ENCODE measurements at places on chromosomes 2 and 18. TPM values are rescaled to one million over a fixed set of nuclear protein-coding genes. Genes with fewer than 3 reads are reported as not detected.

GRCh38 chr2:205482399-205483081 lies 199.8 kb upstream of the NRP2 start:
- H3K27me3 ChIP-seq = no peaks in the 10 kb centered on the region
- no peaks in the 10 kb centered on the region for H3K36me3 ChIP-seq
- H3K27ac ChIP-seq = peak overlapping the region; percentile 21
- no peak overlapping the region for H3K4me3 ChIP-seq
- DNase-seq = peak; percentile 52

The MTIF2 gene
- total RNA-seq = 29.8 TPM

The COQ10B gene
- total RNA-seq = 17.0 TPM

- H3K4me1 ChIP-seq = no peaks in the 10 kb centered on the region
- no peak overlapping the region for H3K4me3 ChIP-seq
- no peaks in the 10 kb centered on the region for H3K36me3 ChIP-seq
- H3K27ac ChIP-seq = no peak overlapping the region
Observed at GRCh38 chr2:18422432-18423165, 137.9 kb downstream of the RDH14 start.

- H3K27ac ChIP-seq = no peak overlapping the region
- H3K4me3 ChIP-seq = no peak overlapping the region
- no peaks in the 10 kb centered on the region for H3K27me3 ChIP-seq
- H3K36me3 ChIP-seq = no peaks in the 10 kb centered on the region
Observed at GRCh38 chr18:67007999-67008398, 404.1 kb upstream of the CDH19 start.

DNA sequence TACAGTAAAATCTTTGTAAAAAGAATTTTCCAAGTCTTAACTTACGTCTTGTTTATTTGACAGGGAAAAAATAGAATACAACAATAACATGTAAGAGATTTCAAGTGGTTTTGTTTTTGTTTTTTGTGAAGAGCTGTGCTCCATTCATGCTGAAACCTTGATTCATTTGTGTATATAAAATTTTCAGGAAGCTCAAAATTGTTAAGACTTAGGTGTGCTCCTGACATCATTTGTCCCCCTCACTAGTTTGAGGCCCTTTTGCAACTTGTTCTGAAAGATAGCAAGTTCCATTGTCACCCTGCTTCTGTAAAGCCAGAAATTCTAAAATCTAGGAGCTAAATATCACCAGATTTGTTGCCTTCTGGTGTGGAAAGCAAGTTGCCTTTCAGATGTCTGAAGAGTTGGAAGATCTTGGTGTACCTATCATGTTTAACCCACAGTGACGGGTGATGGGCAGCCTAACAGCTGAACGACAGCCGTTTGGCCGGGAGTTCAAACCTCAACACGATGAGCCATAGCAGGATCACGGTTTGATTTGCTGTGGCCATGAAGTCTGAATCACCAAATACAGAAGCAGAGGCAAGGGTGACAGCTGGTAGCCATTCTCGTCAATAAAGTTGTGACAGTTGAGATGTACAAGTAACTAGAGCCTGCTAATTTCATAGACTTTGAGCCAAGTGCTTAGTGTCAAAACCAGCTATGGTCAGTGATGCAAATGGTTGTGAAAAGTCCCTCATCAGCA lies 205.5 kb upstream of the SP5 start:
- DNase-seq = no peak
- peaks cover 5% of the 10 kb centered on the region for H3K4me1 ChIP-seq
- H3K4me3 ChIP-seq = no peak overlapping the region
- no peaks in the 10 kb centered on the region for H3K36me3 ChIP-seq
- no peaks in the 10 kb centered on the region for H3K27me3 ChIP-seq

DNA sequence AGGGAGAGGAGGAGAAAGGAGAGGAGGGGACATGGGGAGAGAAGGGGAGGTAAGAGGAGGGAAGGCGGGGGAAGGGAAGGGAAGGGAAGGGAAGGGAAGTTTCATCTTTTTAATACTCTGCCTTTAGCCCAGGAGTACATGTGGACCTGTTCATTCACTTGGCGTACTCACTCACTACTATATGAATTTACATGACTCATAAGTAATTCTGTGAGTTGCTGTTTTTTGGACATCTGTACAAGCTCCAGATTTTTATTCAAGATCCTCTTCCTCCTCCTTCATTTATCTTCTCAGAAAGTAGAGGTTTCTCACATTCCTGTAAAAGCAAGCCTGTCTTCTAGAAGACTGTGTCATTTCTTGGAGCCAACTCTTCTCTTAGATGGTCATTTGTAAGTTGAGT lies 84.6 kb downstream of the RDH14 start:
- no peak overlapping the region for H3K4me3 ChIP-seq
- no peaks in the 10 kb centered on the region for H3K4me1 ChIP-seq
- DNase-seq = no peak
- no peaks in the 10 kb centered on the region for H3K36me3 ChIP-seq
- H3K27me3 ChIP-seq = no peaks in the 10 kb centered on the region
- no peak overlapping the region for H3K27ac ChIP-seq

- H3K36me3 ChIP-seq = no peaks in the 10 kb centered on the region
- H3K27me3 ChIP-seq = no peaks in the 10 kb centered on the region
- peaks cover 2% of the 10 kb centered on the region for H3K4me1 ChIP-seq
- no peak overlapping the region for H3K27ac ChIP-seq
- DNase-seq = no peak
- no peak overlapping the region for H3K4me3 ChIP-seq
Observed at GRCh38 chr2:6423944-6424343, 441.8 kb downstream of the CMPK2 start.

GRCh38 chr2:134299334-134299733 lies 45.5 kb downstream of the MGAT5 start:
- H3K36me3 ChIP-seq = no peaks in the 10 kb centered on the region
- H3K4me1 ChIP-seq = no peaks in the 10 kb centered on the region
- no peaks in the 10 kb centered on the region for H3K27me3 ChIP-seq
